ENCODE measurements at places on chromosomes 5 and 9.

DNA sequence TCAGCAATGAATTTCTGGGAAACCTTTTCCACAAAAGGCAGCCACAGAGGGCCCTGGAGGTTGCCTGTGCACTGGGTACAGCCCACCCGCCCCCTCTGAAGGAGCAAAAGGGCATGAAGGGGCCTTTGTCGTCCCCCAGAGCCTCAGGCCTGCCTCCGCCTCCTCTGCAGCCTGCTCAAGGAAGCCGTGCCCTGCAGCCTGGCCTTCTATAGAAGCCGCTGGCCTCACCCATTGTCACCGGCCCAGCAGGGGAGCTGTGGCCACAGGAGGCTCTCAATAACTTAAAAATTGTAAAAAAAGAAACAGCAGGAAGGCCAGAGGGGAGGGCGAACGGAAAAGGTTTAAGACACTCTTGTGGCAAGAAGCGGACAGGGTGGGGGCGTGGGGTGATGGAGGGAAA, 213.3 kb downstream of the IRX2 start:
- no peak for DNase-seq

GRCh38 chr5:117262572-117263131, 688.0 kb upstream of the SEMA6A start:
- DNase-seq = no peak

DNA sequence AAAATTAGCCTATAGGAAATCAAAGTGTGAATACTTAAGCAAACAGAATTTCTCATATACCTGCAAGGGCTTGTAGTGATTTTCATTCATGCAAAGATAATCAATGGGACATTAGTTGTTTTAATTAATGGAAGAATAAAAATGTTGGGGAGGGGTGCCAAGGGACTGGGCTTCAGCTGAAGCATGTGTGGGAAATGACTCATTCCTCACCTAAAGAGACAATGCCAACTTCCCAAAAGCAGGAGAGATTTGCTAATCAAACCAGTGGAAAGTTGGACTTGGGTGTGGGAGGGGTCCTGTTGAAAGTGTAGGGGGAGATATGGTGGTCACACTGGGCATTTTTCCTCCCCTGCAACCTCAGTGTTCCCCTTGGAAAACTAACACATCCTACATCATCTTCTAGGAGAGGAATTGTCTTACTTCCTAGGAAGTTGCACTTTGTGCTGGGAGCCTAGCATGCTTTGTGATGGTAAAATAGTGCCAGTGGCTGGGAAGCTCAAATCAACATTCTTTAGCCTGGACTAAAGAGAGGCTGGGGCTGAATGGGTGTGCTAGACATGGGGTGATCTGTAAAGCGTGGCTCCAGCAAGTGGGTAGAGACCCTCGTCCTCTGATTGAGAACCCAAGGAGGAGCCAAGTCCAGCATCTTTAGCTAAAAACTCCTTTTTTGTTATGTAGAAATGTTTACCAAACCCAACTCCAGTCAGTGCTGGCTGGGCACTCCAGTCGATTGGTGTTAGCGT, 6.4 kb upstream of the LHX2 start:
- DNase-seq = no peak

GRCh38 chr5:75568202-75568601, 43.1 kb upstream of the ANKDD1B start:
- DNase-seq = no peak

- peak; percentile 27 for DNase-seq
These were observed 136.3 kb upstream of the RASEF start for GRCh38 chr9:83199240-83199639.

DNA sequence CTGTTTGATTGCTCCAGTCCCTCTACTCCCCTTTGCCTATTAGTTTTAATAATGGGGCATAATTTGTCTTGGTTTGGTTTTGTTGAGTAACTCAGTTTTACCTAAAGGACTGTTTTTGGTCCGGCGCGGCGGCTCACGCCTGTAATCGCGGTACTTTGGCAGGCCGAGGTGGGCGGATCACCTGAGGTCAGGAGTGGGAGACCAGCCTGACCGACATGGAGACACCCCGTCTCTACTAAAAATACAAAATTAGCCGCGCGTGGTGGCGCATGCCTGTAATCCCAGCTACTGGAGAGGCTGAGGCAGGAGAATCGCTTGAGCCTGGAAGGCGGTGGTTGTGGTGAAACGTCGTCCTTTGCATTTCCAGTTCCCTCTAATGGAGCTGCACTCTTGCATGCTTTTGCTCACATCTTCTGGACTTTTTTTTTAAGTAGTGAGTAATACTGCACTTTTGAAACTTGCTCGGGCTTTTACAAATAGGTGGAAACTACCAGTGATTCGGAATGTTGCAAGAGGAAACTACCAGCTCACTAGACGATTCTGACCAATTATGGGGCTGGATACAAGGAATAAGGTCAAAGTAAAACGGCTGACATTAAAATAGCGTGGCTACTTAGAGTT, 721 bp upstream of the MAML1 start:
- peak; percentile 62 for DNase-seq

All from fibroblast of skin of left quadriceps (primary cell).